Hematopoietic multipotent progenitor cell treated with erythropoietin and hydrocortisone succinate and interleukin-3 and kit ligand, for 6 days (in vitro differentiated cells): ENCODE measurements at places on chromosomes 6 and 20.

- no peak for DNase-seq
Observed at GRCh38 chr6:143697076-143697800, 19.5 kb downstream of the PHACTR2 start.

DNA sequence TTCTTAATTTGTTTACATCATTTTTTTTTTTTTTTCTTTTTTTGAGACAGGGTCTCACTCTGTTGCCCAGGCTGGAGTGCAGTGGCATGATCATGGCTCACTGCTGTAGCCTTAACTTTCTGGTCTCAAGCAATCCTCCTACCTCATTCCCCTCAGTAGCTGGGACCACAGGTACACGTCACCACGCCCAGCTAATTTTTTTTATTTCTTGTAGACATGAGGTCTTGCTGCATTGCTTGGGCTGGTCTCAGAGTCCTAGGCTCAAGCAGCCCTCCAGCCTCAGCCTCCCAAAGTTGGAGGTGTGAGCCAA lies 30.3 kb downstream of the RPF2 start:
- DNase-seq = no peak

- DNase-seq = peak; percentile 59
Observed at GRCh38 chr20:47201074-47201730, 155.3 kb downstream of the ZMYND8 start.

DNA sequence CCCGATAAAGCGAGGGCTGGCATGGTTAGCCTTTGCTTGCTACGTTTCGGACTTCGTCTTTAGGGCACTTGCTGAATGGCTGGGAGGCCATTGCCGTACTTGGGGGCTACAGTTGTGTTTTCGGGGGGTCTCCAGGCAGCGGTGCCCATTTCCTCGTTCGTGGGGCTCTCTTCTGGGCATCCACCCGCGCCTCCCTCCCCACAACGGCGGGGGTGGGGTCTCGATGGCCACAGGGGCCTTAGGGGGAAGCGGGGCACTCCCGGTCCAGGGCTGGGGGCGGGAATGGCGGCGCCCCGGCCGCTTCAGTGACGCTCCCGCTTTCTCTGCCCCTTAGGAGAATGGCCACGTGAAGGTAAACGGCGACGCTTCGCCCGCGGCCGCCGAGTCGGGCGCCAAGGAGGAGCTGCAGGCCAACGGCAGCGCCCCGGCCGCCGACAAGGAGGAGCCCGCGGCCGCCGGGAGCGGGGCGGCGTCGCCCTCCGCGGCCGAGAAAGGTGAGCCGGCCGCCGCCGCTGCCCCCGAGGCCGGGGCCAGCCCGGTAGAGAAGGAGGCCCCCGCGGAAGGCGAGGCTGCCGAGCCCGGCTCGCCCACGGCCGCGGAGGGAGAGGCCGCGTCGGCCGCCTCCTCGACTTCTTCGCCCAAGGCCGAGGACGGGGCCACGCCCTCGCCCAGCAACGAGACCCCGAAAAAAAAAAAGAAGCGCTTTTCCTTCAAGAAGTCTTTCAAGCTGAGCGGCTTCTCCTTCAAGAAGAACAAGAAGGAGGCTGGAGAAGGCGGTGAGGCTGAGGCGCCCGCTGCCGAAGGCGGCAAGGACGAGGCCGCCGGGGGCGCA lies 2.4 kb downstream of the MARCKS start:
- peak; percentile 8 for DNase-seq

DNA sequence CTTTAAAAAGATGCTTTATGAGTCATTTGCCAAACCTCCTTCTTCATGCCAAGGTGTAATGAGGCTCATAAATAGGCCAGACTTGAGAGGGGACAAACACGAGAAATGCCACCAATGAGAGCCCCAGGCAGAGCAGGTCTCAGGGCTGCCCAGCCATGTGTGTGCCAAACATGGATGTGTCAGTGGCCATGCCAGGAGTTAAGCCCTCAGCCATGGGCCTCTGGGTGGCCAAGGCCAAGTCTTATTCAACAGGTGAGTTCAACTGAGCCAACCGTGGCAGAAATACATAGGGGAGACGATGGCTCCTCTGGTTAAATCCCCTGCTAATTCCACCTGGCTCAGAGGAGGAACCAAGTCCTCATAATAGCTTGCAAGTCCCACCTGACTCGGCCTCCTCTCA lies 358.8 kb downstream of the PREX1 start:
- DNase-seq = no peak

GRCh38 chr6:108941859-108942258 lies 93.6 kb downstream of the ARMC2 start:
- no peak for DNase-seq

GRCh38 chr6:154847318-154847717 lies 114.1 kb downstream of the SCAF8 start:
- no peak for DNase-seq

DNA sequence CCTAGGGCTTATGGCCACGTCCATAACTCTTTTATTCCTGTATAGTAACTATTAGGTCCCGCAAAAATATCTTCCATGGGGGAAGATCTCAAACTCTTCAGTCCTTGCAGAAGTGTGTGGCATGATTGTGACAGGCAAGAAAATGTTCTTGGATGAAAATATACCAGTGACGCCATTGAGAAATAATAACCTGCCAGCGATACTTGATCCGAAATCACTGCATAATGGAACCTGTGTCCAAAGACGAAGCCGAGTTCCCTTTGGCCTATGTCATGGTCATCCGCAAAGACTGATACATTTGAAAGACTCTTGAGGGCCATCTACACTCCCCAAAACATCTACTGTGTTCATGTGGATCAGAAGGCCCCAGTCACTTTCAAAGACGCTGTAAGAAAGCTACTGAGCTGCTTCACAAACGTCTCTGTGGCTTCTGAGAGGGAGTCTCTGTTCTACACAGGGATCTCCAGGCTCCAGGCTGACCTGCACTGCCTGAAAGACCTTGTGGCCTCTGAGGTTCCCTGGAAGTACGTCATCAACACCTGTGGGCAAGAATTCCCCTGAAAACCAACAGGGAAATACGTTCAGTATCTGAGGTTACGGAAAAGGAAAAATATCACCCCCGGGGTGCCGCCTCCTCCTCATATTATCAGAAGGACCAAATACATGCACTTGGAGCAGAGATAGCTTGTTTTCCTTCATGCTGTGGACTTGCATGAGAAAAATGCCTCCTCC lies 6.9 kb upstream of the GCNT2 start:
- DNase-seq = no peak

DNA sequence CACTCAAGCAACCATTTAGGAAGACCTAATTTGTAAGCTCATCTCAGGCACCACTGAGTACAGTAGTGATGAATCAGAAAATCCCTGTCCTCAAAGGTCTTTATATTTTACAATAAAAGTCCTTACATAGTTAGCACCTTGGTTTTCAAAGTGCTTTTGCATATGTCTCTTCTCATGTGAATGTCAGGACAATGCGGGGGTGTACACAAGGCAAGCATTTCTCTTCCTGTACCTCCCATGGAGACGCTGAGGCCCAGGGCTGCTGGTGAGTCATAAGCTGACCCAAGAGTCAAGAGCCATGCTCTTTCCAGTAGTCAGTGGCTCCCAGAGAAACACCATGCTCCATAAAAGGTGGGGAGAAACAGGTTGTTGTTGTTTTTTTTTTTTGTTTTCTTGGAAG lies 174.0 kb downstream of the GJA10 start:
- DNase-seq = no peak

GRCh38 chr6:116560130-116560529 lies 6.6 kb downstream of the CALHM4 start:
- DNase-seq = no peak

GRCh38 chr6:168451805-168452517 lies 11.0 kb downstream of the SMOC2 start:
- no peak for DNase-seq

GRCh38 chr20:50810063-50810462 lies 15.2 kb downstream of the BCAS4 start:
- DNase-seq = no peak

GRCh38 chr20:45987108-45987780 lies 15.2 kb upstream of the ZNF335 start:
- peak; percentile 81 for DNase-seq

- DNase-seq = peak; percentile 23
Observed at GRCh38 chr6:17725083-17725482, 18.4 kb upstream of the NUP153 start.

DNA sequence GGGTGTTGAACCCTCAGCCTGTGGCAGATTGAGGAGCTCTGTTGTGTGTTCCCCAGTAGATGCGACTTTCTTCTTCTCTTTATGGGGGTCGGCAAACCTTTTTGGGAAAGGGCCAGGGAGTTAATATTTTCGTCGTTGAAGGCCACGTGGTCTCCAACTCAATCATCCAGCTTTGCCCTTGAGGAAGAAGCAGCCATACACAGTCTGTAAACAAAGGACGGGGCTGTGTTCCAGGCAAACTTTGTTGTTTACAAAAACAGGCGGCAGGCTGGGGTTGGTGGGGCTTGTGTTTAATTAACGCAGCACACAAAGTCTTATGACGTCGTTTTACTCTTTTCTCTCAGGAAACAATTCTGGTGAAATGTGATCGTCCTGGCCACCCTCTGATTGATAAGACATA lies 20.2 kb downstream of the KIF25 start:
- no peak for DNase-seq

- no peak for DNase-seq
Observed at GRCh38 chr20:6686171-6686570, 81.3 kb upstream of the BMP2 start.

- DNase-seq = no peak
Observed at GRCh38 chr6:167589615-167589940, 237.1 kb upstream of the AFDN start.

GRCh38 chr6:71114986-71115385 lies 158.1 kb upstream of the B3GAT2 start:
- no peak for DNase-seq

GRCh38 chr6:36979347-36979742 lies 6.7 kb downstream of the MTCH1 start:
- peak; percentile 78 for DNase-seq

GRCh38 chr6:154247119-154247861 lies 109.3 kb downstream of the IPCEF1 start:
- peak; percentile 41 for DNase-seq

DNA sequence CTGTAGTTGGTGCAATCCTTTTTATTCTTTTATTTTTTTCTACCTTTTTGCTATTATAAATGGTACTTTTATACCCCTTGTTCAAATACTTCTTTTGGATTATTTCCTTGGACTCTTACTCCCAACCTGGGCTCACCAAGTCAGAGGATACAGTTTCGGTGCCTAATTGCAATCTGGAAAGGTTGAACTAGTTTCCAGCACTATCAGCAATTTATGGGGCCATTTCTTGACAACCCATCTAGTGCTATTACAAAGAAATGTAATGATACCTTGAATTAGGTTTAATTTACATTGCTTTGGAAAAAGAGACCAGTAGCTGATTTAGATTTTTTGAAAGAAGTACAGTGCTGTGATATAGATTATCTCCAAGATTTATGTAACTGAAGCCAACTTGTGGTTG lies 5.2 kb downstream of the PTPRA start:
- no peak for DNase-seq

DNA sequence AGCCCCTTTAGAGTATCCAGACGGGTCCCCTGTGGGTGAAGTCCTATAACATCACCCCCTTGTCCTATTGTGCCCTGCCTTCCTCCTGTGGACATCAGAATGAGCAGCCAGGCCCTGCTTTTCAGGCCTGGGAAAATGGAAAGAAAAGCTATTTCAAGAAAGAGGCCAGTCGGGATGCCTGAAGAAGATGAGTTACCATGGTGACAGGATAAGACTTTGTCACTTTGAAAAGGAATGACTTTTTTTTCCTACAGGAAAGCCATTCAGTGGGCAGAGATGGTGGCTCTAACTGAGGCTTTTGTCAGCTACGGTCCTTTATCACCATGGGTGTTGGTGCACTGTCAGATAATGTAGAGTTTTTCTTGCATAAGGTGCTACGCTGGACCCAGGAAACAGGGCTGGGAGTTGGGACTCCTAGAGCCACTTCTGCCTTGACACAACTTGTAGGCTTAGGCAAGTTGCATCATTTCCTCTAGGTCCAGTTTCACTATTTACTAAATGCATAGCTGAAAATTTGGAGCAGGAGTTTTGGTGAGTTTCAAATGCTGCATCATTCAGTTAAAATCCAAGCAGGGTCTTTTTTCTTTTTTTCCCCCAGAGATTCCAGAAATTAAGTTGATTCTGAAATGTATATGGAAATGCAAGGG lies 293.6 kb upstream of the PRND start:
- DNase-seq = peak; percentile 5

GRCh38 chr20:62685781-62686555 lies 22.7 kb upstream of the NTSR1 start:
- peak; percentile 85 for DNase-seq

GRCh38 chr6:18121580-18122127 lies 823 bp downstream of the NHLRC1 start:
- DNase-seq = no peak

DNA sequence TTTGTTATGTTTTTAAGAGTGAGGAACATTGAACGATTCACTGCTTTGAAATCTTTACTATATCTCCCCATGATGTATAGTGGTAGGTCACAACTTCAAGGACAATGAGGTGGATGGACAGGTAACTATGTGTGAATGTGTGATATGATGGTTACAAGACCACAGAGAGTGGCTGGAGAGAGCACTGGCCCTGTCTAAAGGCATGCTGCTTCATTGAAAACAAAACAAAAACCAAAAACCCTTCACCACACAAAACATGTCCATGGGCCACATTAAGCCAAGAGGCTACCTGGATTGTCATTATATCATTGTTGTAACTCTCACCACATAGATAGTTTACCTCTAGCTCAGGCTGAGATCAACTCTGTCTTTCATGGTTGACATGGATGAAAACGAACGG lies 180.6 kb upstream of the TENT5A start:
- DNase-seq = no peak

DNA sequence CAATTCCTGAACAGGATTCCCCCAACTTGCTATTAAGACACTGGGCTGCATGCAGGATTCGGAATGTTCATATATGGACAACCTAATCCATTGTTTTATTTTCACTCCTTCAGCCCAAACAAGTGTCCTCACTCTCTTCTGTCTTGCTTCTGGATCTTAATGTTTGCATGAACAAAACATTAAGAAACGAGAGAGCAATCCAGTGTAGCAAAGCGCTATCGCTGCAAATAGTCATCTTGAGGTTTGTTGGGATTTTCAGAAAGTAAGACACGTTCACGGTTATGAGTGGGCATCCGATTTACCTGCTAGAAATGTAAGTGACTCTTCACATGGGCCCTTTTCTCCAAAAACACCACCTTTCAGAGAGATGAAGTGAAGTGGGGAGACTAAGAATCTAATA lies 156.4 kb downstream of the MBOAT1 start:
- DNase-seq = no peak

GRCh38 chr6:121816361-121816760 lies 380.9 kb downstream of the GJA1 start:
- no peak for DNase-seq

DNA sequence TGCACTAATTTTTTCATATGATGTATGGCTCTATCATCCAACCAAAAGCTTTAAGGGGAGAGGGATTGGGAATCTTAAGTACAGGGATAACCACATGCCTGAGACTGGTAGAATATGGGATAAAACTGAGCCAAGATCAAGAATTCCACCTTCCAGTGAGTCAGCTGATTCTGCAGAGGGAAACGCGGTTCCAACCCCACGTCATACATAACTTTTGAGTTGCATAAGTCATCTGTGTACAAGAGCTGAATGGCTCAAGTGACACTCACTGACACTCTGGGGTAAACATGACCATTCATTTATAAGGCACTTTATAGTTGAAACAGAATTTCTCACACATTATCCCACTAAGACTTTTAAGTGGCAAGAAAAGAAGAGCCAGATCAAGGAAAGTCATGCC lies 16.4 kb downstream of the TRIM27 start:
- DNase-seq = no peak

GRCh38 chr20:59001068-59001448 lies 6.0 kb downstream of the CTSZ start:
- no peak for DNase-seq
